ENCODE measurements at places on chromosomes 13 and 19.

DNA sequence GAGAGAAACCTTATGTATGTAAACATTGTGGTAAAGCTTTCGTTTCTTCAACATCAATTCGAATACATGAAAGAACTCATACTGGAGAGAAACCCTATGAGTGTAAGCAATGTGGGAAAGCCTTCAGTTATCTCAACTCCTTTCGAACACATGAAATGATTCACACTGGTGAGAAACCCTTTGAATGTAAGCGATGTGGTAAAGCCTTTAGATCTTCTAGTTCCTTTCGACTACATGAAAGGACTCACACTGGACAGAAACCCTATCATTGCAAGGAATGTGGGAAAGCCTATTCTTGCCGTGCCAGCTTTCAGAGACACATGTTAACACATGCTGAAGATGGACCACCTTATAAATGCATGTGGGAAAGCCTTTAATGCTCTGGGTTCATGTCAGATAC, 24.7 kb downstream of the ZNF136 start:
- DNase-seq: no peak

DNA sequence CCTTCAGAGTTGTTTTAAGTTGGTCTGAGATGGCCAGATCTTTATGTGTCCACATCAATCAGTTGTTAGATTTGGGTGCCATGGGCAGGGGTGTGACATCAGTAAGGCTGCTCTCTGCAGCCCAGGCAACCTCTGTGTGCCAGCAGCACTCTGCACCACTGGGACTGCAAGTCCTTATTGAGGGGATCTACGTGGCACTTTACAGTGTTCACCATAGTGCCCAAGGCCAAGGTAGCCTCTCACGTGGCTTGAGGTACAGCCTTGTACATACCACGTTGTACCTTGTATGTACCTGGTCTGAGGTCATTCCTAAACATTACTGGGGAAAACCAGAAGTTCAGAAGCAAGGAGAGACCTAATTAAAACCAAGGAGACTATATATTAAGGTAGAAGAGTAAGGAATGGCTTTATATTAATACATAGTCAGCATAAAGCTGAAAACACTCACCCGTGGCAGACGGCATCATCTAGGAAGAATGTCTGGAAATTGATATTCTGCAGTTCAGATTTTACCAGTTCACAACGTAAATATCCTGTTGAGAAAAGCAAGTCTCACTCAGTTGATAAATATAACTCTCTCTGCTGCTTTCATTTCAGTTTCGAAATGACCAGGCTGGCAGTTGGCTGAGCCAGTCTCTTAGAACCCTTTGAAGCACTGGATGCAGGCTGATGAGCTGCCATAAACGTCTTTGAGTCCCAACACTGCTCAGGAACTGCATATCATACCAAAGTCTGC, 128.8 kb downstream of the ZDHHC20 start:
- no peak for DNase-seq

GRCh38 chr19:16623576-16623975, 4.4 kb downstream of the MED26 start:
- no peak for DNase-seq

GRCh38 chr19:33437393-33437820, 63.9 kb downstream of the CEBPG start:
- no peak for DNase-seq

- DNase-seq: no peak
Observed at GRCh38 chr13:110354715-110355473, 47.8 kb downstream of the COL4A2 start.

DNA sequence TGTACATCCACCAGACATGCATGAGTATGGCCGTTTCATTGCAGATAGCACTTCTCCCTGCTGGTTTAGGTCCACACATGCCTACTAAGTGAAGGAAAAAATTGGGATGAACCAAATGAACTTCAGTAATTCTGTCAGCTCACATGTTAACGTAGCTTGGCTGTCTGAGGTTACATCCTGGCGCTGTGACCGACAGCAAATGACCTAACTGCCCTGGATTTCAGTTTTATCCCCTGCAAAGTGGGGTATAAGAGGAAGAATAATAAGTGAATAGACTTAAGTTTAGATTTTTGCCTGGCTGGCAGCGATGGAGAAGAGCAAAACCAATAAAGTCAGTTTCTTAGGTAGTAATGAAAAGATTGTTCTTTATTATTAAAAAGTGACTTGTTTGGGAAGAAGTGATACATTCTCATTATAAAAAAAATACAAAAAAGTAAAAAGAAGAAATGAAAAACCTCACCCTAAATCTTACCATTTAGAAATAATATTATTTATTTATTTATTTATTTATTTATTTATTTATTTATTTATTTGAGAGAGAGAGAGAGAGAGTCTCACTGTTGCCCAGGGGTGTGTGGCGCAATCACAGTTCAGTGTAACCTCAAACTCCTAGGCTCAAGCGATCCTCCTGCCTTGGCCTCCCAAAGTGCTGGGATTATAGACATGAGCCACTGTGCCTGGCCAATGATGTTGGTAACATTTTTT, 4.2 kb upstream of the RNF113B start:
- DNase-seq: no peak

- DNase-seq: no peak
Observed at GRCh38 chr13:111115061-111115964, at the start of gene ARHGEF7. Gene ARHGEF7, plus strand, starts transcription at chr13:111115310. Its CDS starts 217 bp downstream, at chr13:111115527.

DNA sequence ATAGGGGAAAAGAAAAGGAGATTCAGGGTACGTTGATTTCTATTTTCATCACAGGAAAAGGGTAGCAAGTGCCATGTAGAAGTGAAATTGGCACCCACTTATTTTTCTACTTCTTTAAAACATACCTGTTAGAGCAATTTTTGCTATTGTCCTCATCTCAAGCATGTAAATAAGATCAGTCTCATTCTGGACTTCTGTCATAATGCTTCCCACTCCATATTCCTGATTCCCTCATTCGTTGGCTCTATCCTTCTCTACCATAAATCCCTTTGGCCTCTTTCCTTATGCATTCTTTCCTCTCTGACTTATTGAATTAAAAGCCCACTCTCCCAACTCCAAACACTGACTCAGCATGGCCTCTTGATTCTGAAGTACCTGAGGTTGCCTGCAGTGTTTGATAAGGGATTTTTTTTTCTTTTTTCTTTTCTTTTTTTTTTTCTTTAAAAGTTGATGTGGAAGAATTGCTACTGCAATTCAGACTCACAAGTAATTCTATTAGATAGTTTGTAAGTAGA, 465.7 kb downstream of the SLITRK6 start:
- no peak for DNase-seq

- no peak for DNase-seq
Observed at GRCh38 chr13:40406405-40407120, 259.9 kb downstream of the FOXO1 start.

DNA sequence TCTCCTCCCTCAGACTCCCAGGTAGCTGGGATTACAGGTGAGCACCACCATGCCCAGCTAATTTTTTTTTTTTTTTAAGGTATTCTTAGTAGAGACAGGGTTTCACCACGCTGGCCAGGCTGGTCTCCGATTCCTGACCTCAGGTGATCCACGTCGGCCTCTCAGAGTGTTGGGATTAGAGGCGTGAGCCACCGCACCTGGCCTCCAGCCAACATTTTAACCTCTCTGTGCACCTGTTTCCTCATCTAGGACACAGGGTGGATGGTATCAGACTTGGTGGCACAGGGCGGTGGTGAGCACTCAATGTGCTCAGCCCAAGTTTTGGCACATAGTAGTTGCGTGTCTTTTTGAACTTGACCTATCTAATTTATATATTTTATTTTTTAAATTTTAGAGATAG, 12.5 kb downstream of the APBA3 start:
- no peak for DNase-seq

DNA sequence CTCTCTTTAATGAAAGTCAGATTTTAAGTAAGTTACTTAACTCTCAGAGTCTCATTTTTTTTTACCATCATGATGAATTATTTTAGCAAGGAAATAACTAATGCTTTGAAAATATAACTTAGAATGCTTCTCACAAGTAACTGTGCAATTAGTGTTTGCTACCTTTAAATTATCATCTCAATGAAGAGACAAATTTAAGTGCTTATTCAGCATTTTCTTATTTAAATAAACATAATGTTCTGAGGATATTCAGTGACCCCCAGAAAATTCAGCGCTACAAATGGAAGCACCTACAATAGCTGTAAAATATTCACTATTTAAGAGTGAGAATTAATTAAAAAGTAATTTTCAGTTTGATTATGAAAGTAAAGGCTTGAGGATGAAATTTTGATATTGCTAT, 527.2 kb downstream of the SLITRK1 start:
- DNase-seq: no peak

DNA sequence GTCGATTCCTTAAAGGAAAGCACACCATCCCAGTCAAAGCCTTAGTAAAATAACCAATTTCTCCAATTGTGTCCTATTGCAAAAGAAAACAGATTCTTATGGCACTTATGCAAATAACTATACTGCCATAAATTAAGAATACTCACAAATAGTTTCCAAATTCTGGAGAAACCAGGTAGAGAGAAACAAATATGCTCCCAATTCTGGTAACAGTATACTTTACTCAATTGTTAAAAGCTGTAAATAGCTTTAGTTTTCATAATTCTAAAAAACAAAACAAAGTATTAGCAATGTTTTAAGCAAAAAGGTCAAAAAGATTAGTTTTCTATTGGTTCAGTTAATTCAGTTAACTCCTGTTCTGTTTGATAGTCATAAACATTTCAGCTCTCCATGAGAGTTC, 18.2 kb upstream of the UBAC2 start:
- DNase-seq: no peak

DNA sequence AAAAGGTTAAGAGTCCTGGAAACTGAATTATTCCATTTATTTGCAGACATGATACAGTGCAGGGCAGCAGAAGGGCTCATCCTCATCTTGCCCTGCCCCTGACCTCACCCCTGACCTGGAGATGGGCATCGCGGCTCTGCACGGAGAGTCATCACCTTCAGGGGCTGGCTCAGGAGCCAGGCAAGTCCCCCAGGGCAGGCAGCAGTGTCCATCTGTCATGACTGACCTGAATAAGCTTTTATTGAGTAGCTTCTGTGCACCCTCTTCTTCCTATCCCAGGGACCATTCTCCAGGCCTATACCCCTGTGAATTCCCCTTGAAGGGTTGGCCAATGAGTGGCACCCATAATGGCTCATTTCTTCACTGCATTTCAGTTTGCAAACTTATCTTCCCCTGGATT, 484.2 kb downstream of the ZNF536 start:
- no peak for DNase-seq

DNA sequence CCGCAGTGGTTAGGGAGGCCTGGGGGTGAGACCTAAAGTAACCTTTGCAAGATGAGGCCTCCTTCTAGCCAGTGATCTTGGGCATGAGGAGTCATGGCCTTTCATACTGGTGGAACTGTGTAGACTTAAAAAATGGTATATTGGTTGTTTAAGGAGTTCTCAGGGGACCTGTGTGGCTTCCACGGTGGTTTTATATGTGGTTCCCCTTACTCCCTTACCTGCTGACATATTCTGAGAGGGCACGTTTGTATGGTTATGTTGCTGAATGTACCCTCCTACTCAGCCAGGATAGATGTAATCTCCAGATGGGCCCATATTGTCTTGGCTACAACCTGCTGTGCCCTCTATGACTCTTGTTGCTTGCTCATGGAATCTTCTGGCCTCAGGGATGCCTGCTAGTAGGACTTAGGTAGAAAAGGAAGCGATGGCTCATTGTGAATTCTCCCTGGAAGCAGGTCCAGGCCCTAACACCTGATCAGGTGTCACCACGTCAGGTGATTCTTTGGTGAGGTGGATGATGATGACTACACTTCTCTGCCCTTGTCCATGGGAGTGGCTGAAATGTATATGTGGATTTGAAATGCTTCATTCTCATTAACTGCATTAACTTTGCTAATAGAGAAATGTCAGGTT, 1.8 kb downstream of the ZNF460 start:
- no peak for DNase-seq

GRCh38 chr13:44249431-44249836, 124.2 kb upstream of the SERP2 start:
- no peak for DNase-seq

DNA sequence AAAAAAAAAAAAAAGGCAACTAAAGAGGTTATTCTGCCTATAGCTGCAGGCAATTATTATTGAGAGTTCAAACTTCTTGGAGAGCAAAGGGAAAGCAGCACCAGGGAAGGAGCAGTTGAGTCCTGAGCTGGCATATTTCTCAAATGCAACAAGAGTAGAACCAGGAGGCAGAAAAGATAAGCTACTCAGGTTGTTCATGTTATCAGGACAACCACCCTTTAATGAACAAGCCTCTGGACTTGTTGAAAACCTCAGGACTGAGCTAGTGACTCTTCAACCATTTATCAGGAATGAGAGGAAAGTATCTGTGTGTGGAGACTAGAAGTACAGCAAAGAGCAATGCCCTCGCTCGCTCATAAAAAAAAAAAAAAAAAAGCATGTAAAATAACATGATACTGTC, 183.0 kb downstream of the KCTD12 start:
- no peak for DNase-seq

DNA sequence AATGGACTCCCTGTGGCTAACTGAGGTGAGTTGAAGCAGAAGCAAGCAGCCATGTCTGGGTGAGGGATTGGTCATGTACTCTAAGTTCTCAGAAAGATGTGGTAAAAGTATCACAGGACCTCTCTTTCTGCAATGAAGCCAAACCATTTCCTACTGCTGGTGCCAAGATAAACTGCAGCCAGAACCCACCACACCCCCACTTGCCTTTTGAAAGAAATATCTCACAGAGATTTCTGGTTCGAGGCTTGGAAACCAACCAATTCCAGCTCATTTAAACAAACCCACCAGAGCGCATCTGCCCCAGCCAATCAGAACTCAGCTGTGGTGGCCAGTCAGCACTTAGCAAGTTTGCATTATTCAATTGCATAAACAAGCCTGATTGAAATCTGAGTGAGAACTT, 204.5 kb upstream of the ATXN8OS start:
- DNase-seq: no peak

DNA sequence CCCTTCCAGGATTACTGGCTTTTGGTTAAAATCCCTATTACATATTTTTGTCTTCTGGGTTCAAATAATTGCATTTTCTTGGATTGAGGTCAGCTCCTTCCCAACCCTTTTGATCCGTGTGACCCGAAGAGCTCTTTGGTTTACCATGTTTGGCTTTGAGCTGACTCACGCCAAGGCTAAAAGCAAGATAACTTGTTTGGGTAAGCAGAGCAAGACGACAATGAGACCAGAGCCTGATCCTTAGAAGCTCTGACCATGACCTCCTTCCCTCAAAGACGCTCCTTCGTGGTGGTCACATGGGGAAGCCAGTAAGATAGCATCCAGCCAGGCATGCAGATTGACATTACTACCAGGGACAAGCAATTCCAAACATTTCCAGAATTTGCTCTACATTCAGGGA, 153.8 kb downstream of the DCT start:
- DNase-seq: no peak

DNA sequence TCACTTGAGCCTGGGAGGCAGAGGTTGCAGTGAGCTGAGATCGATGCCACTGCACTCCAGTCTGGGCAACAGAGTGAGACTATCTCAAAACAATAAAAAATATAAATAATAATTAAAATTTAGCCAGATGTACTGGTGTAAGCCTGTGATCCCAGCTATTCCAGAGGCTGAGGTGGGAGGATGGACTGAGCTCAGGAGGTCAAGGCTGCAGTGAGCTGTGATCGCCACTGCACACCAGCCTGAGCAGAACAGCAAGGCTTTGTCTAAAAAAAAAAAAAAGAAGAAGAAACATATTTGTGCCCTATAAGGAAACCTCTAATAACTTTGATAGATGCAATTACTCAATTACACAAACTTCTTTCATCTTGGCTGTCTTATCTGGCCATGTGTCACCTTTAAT, 52.3 kb downstream of the ABCC4 start:
- no peak for DNase-seq

GRCh38 chr13:58907347-58907746, 1256.4 kb downstream of the DIAPH3 start:
- no peak for DNase-seq

All from activated CD8-positive, alpha-beta memory T cell treated with anti-CD3 and anti-CD28 coated beads for 1 hour (primary cell).